ENCODE measurements at places on chromosomes 3 and 15.

DNA sequence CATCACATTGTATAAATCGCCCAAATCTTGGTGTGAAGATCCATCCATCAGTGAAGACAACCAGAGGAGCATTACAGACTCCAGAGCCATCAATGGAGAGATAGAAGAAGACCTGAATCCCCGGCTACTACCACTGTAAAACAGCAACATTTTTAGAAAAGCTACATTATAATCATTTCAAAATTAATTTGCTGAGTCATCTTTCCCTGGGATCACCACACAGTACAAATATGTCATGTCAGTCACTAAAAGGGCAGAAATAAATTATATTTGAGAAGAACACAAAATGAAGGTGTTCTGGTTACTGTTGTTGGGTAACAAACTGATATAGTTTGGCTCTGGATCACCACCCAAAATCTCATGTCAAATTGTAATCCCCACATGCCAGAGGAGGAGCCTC lies 218.5 kb upstream of the STT3B start:
- no peaks in the 10 kb centered on the region for H3K4me1 ChIP-seq
- H3K36me3 ChIP-seq = peaks cover 12% of the 10 kb centered on the region
- DNase-seq = no peak
- no peak overlapping the region for H3K27ac ChIP-seq
- H3K27me3 ChIP-seq = no peaks in the 10 kb centered on the region
- H3K4me3 ChIP-seq = no peak overlapping the region

DNA sequence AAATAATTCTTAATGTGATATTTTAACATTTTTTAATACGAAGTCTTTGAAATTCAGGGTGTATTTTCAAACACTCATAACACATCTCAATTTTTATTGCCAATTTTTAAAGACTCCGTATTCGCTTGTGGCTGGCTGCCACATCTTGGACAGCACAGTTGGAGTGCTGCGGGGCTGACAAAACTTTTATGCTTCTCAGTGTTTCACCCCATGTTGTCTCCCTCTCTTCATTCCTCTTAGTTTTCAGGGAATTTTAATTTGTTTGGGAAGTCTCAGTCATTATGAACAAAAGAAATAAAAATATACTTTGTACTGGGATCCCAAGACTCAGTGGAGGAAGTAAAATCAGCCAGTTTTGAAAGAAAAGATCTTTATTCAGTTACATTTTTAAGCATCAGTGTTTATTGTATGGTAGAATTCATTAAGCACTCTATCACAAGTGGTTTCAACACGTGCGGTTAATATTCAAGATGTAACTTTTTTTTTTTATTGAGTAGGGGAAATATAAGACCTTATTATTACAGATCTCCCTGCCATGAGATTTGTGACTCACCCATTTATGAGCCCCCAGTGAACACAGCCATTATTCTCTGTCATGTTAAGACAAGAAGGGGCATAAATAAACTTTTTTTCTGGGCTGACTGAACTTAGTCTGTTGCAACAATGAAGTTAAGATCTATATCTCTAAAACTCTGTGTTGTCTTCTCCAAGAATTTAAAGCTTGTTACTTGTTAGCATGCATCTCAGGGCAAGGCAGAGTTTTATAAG lies 26.8 kb downstream of the KAT2B start:
- DNase-seq = no peak
- no peak overlapping the region for H3K27ac ChIP-seq
- H3K4me3 ChIP-seq = no peak overlapping the region
- no peaks in the 10 kb centered on the region for H3K27me3 ChIP-seq
- H3K36me3 ChIP-seq = peaks cover 4% of the 10 kb centered on the region

DNA sequence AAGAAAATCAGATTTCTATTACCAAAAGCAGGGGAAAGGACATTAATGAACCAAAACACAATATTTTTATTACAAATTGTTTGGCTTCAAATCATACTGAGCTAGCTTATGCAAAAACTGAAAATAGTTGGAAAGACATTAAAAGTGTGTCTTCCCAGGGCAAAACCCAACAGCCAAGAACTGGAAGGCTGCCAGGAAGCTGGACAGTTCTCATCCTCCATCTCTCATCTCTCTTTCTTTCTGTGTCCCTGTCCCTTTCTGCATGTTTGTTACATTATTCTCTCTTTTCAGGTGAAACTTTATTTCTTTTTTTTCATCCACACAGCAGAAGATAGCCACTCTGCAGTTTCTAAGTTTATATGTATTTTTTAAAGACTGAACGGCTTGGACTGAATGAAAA lies 41.1 kb upstream of the SNTN start:
- H3K36me3 ChIP-seq = no peaks in the 10 kb centered on the region
- H3K27ac ChIP-seq = no peak overlapping the region
- DNase-seq = no peak
- no peaks in the 10 kb centered on the region for H3K4me1 ChIP-seq
- H3K27me3 ChIP-seq = no peaks in the 10 kb centered on the region

GRCh38 chr3:196219194-196219969 lies 3.0 kb downstream of the SLC51A start:
- no peaks in the 10 kb centered on the region for H3K36me3 ChIP-seq
- DNase-seq = peak; percentile 45
- no peaks in the 10 kb centered on the region for H3K27me3 ChIP-seq
- peak overlapping the region; percentile 89 for H3K4me3 ChIP-seq
- peak overlapping the region; percentile 92 for H3K27ac ChIP-seq

GRCh38 chr3:60708191-60708975 lies 542.9 kb downstream of the FHIT start:
- no peak overlapping the region for H3K4me3 ChIP-seq
- H3K4me1 ChIP-seq = no peaks in the 10 kb centered on the region
- no peaks in the 10 kb centered on the region for H3K27me3 ChIP-seq
- no peak for DNase-seq
- H3K36me3 ChIP-seq = no peaks in the 10 kb centered on the region
- H3K27ac ChIP-seq = no peak overlapping the region

- no peaks in the 10 kb centered on the region for H3K27me3 ChIP-seq
- no peaks in the 10 kb centered on the region for H3K36me3 ChIP-seq
- no peak overlapping the region for H3K4me3 ChIP-seq
- H3K27ac ChIP-seq = no peak overlapping the region
Measured at GRCh38 chr3:13229273-13229949, 156.2 kb upstream of the IQSEC1 start.

DNA sequence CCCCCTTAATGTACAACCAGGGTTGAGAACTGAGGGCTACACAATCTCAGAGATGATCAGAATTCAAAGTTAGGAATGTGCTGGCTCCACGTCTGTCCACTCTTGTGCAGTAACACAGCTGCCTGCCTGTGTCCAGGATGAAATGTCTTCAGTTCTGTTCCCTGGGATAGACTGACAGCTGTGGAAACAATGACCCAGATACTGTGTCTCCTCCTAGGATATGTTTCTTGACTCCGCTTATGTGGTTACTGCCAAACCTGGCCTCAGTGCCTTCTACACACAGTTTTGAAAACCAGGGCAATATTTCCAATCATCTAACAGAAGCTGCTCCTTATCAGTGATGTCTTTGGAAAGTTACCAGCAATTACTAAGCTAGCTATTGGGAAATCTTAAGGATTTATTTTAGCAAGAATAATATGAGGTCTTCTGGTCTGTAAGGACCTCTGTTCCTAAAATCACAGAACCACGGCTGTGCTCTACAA lies 67.6 kb downstream of the NOX5 start:
- no peaks in the 10 kb centered on the region for H3K36me3 ChIP-seq
- H3K27me3 ChIP-seq = peaks cover 16% of the 10 kb centered on the region
- H3K27ac ChIP-seq = no peak overlapping the region
- H3K4me3 ChIP-seq = no peak overlapping the region

DNA sequence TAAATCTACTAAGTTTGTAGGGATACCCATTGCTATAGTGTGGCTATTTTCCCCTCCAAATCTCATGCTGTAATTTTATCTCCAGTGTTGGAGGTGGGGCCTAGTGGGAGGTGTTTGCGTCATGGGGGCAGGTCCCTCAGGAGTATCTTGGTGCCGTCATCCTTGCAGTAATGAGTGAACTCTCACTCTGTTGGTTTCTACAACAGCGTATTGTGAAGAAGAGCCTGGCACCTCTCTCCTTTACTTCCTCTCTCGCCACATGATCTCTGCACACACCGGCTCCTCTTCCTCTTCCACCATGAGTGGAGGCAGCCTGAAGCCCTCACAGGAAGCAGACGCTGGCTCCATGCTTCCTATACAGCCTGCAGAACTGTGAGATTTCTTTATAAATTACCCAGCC lies 34.0 kb upstream of the TRPM1 start:
- no peak for DNase-seq
- peaks cover 9% of the 10 kb centered on the region for H3K27me3 ChIP-seq
- peaks cover 3% of the 10 kb centered on the region for H3K4me1 ChIP-seq
- no peaks in the 10 kb centered on the region for H3K36me3 ChIP-seq
- H3K27ac ChIP-seq = no peak overlapping the region

DNA sequence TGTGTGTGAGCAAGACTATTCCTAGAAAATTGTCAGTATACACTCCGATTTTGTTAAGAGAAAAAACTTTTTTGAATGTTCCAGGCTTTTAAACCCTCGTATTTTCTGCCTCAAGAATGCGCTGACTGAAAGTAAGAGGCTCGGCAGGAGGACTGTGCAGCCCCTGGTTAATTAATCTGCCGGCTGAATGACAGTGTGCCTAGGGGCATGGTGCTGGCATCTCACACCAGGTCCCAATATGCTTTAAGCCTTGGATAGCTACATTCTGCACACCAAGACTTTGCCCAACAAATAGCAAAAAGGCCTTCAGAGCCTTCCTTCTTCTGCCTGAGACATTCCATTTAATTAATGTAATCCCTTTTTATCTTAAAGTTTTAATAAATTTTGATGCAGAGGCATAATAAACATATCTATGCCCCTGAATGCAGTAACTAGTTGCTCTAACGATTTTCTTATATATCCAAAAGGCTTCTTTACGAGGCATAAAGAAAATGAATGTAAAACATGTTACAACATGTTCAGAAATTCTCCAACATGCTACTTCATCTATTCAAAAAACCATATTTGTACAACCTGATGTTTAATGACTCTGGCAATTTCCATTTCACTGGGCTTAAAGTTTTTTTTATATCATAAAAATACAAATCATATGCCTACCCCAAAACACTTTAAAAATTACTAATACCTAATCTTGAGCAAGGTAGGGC lies 37.9 kb downstream of the DPH6 start:
- H3K4me3 ChIP-seq = no peak overlapping the region
- no peak for DNase-seq
- H3K27me3 ChIP-seq = no peaks in the 10 kb centered on the region
- H3K4me1 ChIP-seq = peaks cover 4% of the 10 kb centered on the region
- H3K36me3 ChIP-seq = peaks cover 4% of the 10 kb centered on the region
- H3K27ac ChIP-seq = no peak overlapping the region

- H3K4me1 ChIP-seq = no peaks in the 10 kb centered on the region
- H3K27ac ChIP-seq = no peak overlapping the region
- H3K4me3 ChIP-seq = no peak overlapping the region
- H3K27me3 ChIP-seq = peaks cover 9% of the 10 kb centered on the region
- H3K36me3 ChIP-seq = no peaks in the 10 kb centered on the region
Measured at GRCh38 chr15:73900095-73900712, 26.1 kb upstream of the LOXL1 start.

GRCh38 chr15:68795298-68795848 lies 25.3 kb downstream of the ANP32A start:
- H3K4me3 ChIP-seq = peak overlapping the region; percentile 80
- H3K36me3 ChIP-seq = no peaks in the 10 kb centered on the region
- H3K4me1 ChIP-seq = peaks cover 98% of the 10 kb centered on the region
- DNase-seq = peak; percentile 72
- H3K27ac ChIP-seq = peak overlapping the region; percentile 90

DNA sequence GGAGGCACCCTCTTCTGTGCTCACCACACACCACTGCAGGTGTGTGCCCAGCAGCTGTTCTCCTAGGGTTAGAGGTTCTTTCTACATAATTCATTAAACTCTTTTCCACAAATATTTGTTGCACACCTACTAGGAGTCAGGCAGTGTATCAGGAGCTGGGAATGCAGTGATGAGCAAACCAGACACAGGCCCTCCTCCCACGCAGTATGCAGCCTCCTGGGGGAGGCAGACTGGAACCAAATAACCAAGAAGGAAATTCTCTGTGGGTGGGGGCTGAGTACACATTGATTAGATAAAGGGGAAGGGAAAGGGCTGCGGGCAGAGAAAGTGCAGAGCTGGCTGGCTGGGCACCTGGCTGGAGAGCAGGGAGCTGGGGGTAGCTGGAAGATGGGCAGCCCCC lies 18.5 kb upstream of the C3orf22 start:
- no peaks in the 10 kb centered on the region for H3K27me3 ChIP-seq
- no peak overlapping the region for H3K4me3 ChIP-seq
- no peak for DNase-seq
- no peak overlapping the region for H3K27ac ChIP-seq

DNA sequence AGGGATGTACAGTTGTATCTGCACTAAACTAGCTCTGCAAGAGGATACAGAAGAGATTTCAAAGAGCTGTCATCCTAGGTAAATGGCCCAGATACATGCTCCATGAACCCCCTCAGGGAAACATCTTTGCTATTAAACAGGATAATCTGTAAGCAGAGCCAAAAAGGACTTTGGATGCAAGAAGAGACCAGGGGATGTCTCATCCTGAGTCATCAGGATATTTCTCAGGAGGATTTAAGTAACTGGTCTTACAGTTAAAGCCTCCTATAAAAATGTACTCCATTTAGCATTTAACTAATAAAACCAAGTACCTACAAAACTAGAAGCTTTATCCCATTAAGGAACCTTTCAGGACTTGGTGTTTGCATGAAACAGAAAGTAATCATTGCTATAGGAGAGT lies 48.2 kb upstream of the PHLDB2 start:
- no peak overlapping the region for H3K4me3 ChIP-seq
- H3K27me3 ChIP-seq = no peaks in the 10 kb centered on the region
- no peak for DNase-seq

GRCh38 chr3:40341671-40342070 lies 32.2 kb downstream of the EIF1B start:
- no peak for DNase-seq
- H3K4me3 ChIP-seq = no peak overlapping the region
- H3K4me1 ChIP-seq = no peaks in the 10 kb centered on the region
- H3K27me3 ChIP-seq = peaks cover 8% of the 10 kb centered on the region
- no peaks in the 10 kb centered on the region for H3K36me3 ChIP-seq
- no peak overlapping the region for H3K27ac ChIP-seq

- peaks cover 13% of the 10 kb centered on the region for H3K27me3 ChIP-seq
- no peaks in the 10 kb centered on the region for H3K36me3 ChIP-seq
- H3K4me1 ChIP-seq = no peaks in the 10 kb centered on the region
- no peak overlapping the region for H3K27ac ChIP-seq
Measured at GRCh38 chr15:101608201-101608600, 44.0 kb downstream of the TM2D3 start.
